COR-L47 (cell line): ENCODE measurements at places on chromosomes 2 and 18.

- DNase-seq = no peak
These were observed 3.6 kb downstream of the B3GNT2 start for GRCh38 chr2:62199392-62200125.

DNA sequence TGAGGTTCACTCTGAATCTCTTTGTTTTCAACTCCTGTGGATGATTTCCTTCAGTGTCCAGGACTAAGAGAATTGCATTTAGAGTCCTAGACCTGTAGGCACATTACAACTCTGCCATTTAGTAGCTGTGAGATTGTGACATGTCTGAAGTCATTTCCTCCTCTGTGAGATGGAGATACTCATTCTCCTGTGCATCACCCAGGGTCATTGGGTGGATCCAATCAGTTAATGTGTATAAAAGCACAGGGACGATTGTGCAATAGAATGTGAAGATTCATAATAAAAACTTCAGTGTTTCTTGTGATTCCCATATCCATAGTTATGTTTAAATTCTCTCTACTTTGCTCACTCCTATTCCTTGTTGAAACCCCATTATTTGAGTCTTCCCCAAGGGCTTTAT lies 113.6 kb downstream of the DIS3L2 start:
- DNase-seq = no peak

GRCh38 chr18:79574938-79575525 lies 104.6 kb upstream of the CTDP1 start:
- DNase-seq = no peak

DNA sequence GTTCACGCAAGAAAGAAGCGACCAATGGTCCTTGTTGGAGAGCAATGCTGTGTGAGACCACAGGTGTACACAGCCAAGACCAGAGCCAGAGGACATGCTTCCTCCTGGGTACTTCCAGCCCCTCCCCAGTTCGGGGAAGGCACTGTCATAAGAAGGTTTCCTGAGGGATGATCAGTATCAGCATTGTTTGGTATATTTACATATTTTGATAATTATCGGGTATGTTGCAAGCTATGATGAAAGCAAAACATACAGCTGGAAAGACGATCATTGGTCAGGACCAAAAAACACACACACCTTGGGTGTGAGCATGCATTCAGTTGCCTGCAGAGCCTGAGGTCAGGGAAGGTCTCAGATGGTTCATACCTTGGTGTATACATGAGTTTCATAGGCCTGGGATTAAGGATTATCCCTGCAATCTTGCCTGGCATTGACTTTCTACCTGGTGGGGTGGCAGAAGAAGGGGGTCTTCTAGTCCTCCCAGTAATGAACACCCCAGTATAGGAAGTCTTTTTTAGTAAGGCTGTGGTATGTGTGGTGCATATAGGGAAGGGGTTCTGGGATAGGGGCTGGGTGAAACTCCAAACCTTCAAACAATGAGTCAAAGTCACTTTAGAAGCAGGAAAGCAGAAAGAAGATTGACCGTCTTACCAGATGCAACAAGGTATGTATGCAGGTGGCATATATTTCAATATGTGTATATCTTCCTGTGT lies 2.9 kb downstream of the SERPINB2 start:
- DNase-seq = peak; percentile 3

DNA sequence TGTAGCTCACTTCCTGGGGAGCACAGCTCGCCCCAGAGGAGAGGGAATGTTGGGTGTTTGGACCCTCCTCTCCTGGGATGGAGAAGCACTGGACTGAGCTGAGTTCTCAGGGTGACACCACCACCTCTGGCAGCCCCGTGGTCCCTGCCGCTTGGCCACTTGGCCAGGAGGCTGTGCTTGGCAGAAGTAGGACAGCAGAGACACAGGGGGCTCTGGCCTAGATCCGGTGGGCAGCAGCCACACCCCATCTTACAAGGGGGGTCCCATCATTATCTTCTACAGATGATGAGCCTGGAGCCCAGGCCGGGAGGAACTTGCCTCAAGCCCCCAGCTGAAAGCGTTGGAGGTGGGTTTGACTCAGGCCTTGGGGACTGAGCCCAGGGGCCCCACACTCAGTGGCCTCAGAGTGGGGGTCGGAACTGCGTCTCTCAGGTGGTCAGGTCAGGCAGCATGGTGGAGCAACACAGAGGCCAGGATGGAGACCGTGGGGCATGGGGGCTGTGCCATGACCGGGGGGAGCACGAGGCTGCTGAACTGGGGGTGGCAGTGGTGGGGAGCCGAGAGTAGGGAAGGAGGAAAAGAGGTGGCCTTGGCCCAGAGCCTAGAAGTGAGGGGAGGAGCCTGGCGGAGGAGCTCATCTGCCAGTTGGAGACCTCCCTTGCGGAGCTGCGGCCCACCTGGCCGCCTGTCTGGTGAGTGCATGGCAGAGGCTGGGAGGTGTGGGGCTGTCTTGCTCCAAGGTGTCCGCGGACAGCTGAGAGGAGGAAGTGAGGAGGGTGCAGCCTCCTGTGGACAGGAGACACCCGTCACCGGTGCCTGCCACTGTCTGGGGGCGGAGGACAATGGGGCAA lies 63.6 kb upstream of the HDAC4 start:
- no peak for DNase-seq
